Breast epithelium (tissue), 4 donors: ENCODE measurements at places on chromosomes 7 and 10.

DNA sequence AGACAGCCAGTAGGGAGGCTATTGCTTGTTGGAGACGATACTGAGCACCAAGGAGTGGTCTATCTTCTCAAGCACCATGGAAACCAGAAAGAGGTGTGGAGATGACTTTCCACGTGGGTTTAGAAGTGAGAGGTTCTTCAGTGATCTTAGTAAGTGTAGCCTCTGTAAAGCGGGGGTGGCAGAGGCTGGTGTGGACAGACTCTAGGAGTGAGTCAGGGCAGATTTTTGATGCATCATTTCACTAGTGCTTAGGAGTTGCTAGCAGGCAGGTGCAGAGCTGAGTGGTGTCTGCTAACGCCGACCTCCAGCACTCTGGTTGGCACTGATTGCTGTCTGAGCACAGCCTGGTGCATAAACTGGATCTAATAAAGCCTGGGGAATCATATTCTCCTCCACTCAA, 78.4 kb upstream of the ADO start:
- no peaks in the 10 kb centered on the region for H3K27me3 ChIP-seq
- H3K4me3 ChIP-seq, result no peak overlapping the region
- no peak overlapping the region for H3K27ac ChIP-seq
- no peaks in the 10 kb centered on the region for H3K4me1 ChIP-seq
- H3K36me3 ChIP-seq, result no peaks in the 10 kb centered on the region

GRCh38 chr10:124280916-124281315, 137.8 kb downstream of the OAT start:
- H3K27ac ChIP-seq, result no peak overlapping the region
- no peaks in the 10 kb centered on the region for H3K27me3 ChIP-seq
- H3K4me3 ChIP-seq, result no peak overlapping the region
- no peaks in the 10 kb centered on the region for H3K36me3 ChIP-seq

- H3K4me1 ChIP-seq, result no peaks in the 10 kb centered on the region
- H3K27me3 ChIP-seq, result no peaks in the 10 kb centered on the region
- no peak overlapping the region for H3K27ac ChIP-seq
- no peak overlapping the region for H3K4me3 ChIP-seq
- H3K36me3 ChIP-seq, result no peaks in the 10 kb centered on the region
Observed at GRCh38 chr10:107899075-107899474, 734.6 kb upstream of the SORCS1 start.

DNA sequence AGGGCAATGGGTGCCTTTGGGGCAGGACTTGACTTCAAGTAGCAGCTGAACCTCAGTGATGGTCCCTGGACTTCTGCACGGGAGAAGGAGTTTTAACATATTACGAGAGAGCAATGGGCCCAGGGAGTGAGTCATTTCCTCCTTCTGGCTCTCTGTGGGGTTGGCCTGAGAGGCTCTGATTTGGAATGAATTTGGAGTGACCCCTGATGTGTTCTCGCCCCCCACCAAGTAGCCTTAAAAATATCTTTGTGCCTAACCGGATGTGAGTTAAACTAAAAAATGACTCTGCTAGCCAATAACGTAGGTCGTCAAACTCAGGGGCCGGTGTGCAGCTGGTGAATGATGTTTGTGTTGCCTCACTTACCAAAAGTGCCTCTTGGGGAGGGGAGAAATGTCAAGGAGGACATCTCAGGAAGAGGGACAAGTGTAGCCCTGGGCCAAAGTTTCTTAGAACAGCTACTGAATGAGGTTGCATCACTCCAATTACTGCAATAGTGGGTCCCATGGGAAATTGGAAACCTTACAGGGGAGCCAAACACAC, 656.6 kb downstream of the INHBA start:
- H3K27me3 ChIP-seq, result no peaks in the 10 kb centered on the region
- no peak for DNase-seq
- H3K4me1 ChIP-seq, result no peaks in the 10 kb centered on the region
- H3K36me3 ChIP-seq, result no peaks in the 10 kb centered on the region

DNA sequence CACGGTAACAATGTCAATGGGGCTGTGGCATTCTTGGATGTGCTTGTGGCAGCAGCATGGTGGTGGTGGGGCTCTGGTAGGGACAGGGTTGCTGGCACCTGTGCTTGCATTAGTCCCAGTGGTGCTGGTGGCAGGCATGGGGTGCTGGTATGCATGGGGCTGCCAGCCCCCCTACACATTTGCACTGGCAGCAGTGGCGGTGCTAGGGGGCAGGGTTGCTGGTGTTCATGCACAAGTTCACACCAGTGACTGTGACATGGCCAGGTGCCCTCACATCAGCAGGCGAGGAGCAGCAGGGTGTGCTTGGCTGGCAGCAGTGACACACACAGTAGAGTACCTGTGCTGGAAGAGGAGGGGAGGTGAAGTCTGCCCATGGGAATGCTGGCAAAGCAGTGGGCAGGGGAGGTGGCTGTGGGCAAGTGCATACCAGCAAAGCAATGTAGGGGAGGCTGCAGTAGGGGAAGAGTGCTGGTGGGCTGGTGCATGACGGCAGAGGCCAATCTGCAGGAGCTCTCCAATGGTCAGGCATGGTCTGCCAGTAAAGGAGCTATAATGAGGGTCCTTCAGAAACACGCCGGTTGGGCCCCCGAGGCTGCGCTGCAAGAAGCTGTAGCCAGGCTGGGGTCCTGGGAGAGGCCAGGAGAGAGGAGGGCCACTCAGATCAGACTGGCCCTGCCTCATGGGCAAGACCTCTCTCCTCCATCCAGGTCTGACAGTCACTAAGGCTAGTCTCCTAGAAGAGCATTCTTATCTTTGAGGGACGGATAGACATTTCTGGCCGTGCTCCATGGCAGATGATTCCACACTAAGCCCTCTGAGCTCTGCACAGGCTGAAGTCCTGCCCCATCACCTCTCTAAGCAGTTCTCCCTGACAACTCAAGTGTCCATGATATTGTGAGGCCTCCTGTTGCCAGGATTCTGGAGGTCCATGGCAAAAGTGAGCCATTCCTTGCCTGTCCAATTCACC, 406.4 kb downstream of the SEMA3D start:
- H3K4me1 ChIP-seq, result no peaks in the 10 kb centered on the region
- no peaks in the 10 kb centered on the region for H3K36me3 ChIP-seq
- no peak overlapping the region for H3K27ac ChIP-seq
- H3K27me3 ChIP-seq, result no peaks in the 10 kb centered on the region

GRCh38 chr10:113241599-113242360, 291.7 kb downstream of the TCF7L2 start:
- H3K4me3 ChIP-seq, result no peak overlapping the region
- no peak overlapping the region for H3K27ac ChIP-seq
- no peaks in the 10 kb centered on the region for H3K36me3 ChIP-seq
- DNase-seq, result no peak
- H3K27me3 ChIP-seq, result no peaks in the 10 kb centered on the region

DNA sequence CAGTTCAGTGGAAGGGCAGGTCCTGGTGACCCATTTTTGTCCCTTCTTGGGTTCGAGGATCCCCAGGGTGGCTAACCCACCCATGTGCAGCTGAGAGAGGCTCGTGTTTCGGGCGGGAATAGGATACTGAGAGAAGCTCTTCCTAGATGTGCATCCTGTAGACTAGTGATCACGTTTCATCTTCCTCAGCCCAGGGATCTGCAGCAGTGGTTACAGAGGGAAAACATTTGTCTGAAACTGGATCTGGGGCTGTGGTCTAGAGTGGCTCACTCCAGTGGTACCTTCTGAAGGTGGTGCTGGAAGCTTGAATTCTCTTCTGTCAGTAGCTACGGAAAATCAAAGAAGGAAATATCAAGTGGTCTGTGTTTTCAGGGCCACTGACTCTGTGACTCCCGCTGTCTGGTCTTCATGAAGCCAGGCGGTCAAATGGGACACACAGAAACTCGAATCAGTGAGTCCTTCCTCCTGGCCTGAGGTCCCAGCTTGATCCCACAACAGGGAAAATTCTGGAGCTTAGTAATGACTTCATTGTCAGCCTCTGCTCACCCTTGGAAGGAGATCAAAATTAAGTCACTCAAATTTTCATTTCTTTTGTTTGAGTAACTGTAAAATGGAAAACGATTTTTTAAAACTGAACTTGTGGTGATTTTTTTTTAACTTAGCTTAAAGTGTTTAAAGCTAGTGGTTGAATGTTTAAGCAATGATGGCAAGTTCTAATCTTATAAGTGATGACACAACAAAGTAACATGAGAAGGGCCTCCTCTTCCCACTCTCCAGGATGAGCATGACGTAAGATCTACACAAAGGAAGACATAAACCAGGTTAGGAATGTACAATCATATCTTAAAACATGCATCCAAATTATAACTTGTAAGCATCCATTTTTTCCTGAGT, 469.3 kb upstream of the KLF6 start:
- H3K4me3 ChIP-seq, result no peak overlapping the region
- no peaks in the 10 kb centered on the region for H3K36me3 ChIP-seq
- no peak for DNase-seq
- H3K27me3 ChIP-seq, result no peaks in the 10 kb centered on the region
- H3K4me1 ChIP-seq, result no peaks in the 10 kb centered on the region

- no peaks in the 10 kb centered on the region for H3K36me3 ChIP-seq
- no peak overlapping the region for H3K27ac ChIP-seq
- no peak overlapping the region for H3K4me3 ChIP-seq
- no peak for DNase-seq
Observed at GRCh38 chr7:130814778-130815335, 80.8 kb upstream of the KLF14 start.

DNA sequence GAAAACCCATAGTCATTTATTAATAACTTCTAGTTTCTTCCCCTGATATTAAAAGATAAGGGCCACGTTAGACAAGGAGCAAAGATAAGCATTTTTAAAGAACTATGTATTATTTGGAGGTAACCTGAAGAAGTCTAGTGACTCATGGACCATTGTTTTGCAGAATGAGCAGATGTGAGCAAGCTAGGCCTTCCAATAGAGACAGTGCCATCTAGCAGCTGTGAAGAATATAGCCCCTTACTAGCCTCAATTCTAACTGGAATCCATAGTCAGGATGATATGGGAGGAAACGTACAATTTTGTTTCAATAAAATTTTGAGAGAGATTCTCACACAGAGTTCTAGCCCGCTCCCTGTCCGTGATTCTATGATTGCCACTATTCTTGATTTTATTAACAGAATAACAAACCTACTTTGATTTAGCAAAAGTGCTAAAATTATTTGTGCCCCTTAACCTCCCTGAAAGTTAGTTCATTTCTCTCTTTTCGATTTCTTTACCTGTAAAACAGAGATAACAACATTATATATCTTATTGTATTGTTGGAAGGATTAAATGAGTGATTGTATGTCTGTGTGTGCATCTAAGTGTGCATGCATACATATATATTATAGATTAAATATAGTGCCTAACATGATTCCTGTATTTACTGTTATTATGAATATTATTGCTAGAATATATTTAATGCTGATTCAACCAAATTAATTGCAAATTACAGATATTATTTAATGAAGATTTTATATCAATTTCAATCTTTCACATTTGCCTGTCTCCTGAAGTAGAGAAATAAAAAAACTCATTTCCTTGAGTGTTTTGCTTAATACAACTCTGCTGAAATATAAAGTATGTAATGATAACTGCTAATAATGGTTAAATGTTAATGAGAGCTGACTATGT, 22.7 kb downstream of the FAM237B start:
- no peak for DNase-seq
- no peak overlapping the region for H3K4me3 ChIP-seq
- no peaks in the 10 kb centered on the region for H3K36me3 ChIP-seq
- no peaks in the 10 kb centered on the region for H3K4me1 ChIP-seq

DNA sequence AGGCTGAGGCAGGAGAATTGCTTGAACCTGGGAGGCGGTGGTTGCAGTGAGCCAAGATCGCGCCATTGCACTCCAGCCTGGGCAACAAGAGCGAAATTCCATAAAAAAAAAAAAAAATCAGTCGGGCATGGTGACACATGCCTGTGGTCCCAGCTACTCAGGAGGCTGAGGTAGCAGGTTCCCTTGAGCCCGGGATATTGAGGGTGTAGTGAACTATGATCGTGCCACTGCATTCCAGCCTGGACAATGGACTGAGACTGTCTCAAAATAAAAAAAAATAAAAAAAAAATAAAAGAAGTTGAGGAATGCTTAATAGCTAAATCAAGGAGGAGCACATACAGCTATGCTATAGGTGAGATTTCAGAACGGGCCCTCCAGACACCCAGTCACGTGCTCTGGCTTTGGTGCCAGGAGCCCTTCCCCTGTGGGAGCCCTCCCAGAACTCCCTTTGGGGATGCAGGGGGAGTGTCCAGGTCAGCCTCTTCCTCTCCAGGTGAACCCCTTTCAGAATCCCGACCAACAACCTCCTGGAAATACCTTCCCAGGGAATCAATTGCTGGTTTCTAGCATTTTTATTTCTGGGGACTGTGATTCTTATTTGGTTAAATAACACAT, 42.9 kb upstream of the CTBP2 start:
- no peaks in the 10 kb centered on the region for H3K4me1 ChIP-seq
- DNase-seq, result no peak
- no peaks in the 10 kb centered on the region for H3K27me3 ChIP-seq
- no peak overlapping the region for H3K27ac ChIP-seq
- H3K36me3 ChIP-seq, result no peaks in the 10 kb centered on the region

- no peaks in the 10 kb centered on the region for H3K27me3 ChIP-seq
- no peaks in the 10 kb centered on the region for H3K4me1 ChIP-seq
- peak overlapping the region; percentile 42 for H3K4me3 ChIP-seq
- H3K36me3 ChIP-seq, result no peaks in the 10 kb centered on the region
- DNase-seq, result no peak
Observed at GRCh38 chr7:4612939-4613841, 68.9 kb upstream of the FOXK1 start.

GRCh38 chr7:135791543-135792362, 43.1 kb upstream of the FAM180A start:
- no peak overlapping the region for H3K4me3 ChIP-seq
- no peak overlapping the region for H3K27ac ChIP-seq
- no peaks in the 10 kb centered on the region for H3K4me1 ChIP-seq
- no peaks in the 10 kb centered on the region for H3K27me3 ChIP-seq
- H3K36me3 ChIP-seq, result no peaks in the 10 kb centered on the region

- H3K27ac ChIP-seq, result no peak overlapping the region
- H3K27me3 ChIP-seq, result no peaks in the 10 kb centered on the region
- H3K4me3 ChIP-seq, result no peak overlapping the region
- no peaks in the 10 kb centered on the region for H3K4me1 ChIP-seq
- no peaks in the 10 kb centered on the region for H3K36me3 ChIP-seq
Observed at GRCh38 chr10:100380400-100380799, 33.4 kb downstream of the SCD start.

DNA sequence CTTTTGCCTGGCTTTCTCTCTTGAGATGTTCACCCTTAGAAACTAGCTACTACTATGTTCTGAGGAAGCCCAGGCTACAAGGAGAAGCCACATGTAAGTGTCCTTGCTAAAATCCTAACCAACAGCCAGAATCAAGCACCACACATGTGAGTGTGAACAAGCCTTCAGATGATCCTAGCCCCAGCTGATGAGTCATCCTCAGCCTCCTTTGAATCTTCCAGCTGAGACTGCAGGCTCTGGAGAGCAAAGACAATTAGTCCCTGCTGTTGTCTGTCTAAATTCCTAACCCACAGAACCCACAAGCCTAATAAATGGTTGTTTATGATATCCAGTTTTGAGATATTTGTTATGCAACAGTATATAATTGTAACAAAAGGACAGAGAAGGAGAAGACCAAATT, 92.8 kb upstream of the TAC1 start:
- no peak for DNase-seq
- no peaks in the 10 kb centered on the region for H3K4me1 ChIP-seq
- H3K27me3 ChIP-seq, result no peaks in the 10 kb centered on the region
